ENCODE measurements at places on chromosomes 4 and X. TPM values are rescaled to one million over a fixed set of nuclear protein-coding genes. Genes with fewer than 3 reads are reported as not detected.
A peak's percentile ranks its signal among the peaks of the same experiment; 100 is the strongest.

Gene KDR
- total RNA-seq, result 2.5 TPM

DNA sequence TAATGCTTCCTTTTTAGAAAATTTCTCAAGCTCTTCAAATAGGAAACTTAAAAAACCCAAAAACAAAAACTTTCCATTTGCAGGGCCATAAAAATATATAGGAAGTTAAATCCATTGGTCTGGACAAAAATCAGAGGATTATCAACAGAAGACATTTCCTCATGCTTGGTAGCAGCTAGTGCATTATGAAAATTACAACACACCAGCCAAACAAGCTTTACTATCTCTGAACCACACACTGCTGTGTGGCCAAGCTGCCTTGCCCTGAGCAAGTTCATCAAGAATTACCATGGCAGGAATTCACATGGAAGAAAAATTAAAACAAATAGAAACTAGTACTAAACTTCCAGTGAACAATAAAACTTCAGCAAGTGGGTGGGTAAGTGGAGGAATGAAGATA is 3.6 kb downstream of the USP46 start:
- no peak overlapping the region for H3K27ac ChIP-seq
- H3K4me3 ChIP-seq, result no peak overlapping the region
- peaks cover 16% of the 10 kb centered on the region for H3K4me1 ChIP-seq
- H3K36me3 ChIP-seq, result no peaks in the 10 kb centered on the region

DNA sequence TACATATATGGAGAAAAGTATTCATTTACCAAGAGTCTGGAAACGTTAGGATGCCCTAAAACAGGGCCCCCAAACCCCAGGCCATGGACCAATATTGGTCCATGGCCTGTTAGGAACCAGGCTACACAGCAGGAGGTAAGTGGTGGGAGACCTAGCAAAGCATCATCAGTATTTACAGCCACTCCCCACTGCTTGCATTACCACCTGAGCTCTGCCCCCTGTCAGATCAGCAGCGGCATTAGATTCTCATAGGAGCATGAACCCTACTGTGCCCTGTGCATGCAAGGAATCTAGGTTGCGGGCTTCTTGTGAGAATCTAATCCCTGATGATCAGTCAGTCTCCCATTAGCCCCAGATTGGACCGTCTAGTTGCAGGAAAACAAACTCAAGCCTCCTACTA is 62.3 kb downstream of the USP38 start:
- DNase-seq, result no peak
- no peak overlapping the region for H3K4me3 ChIP-seq
- no peak overlapping the region for H3K27ac ChIP-seq
- no peaks in the 10 kb centered on the region for H3K27me3 ChIP-seq

GRCh38 chr4:139596034-139596683 is 40.1 kb upstream of the SETD7 start:
- H3K4me1 ChIP-seq, result peaks cover 15% of the 10 kb centered on the region
- H3K27me3 ChIP-seq, result no peaks in the 10 kb centered on the region
- H3K4me3 ChIP-seq, result no peak overlapping the region
- no peak overlapping the region for H3K27ac ChIP-seq
- DNase-seq, result peak; percentile 34

- no peaks in the 10 kb centered on the region for H3K4me1 ChIP-seq
- H3K36me3 ChIP-seq, result no peaks in the 10 kb centered on the region
- no peaks in the 10 kb centered on the region for H3K27me3 ChIP-seq
- no peak overlapping the region for H3K4me3 ChIP-seq
- peak overlapping the region; percentile 26 for H3K27ac ChIP-seq
Measured at GRCh38 chrX:33188881-33189280, 22.5 kb downstream of the DMD start.

DNA sequence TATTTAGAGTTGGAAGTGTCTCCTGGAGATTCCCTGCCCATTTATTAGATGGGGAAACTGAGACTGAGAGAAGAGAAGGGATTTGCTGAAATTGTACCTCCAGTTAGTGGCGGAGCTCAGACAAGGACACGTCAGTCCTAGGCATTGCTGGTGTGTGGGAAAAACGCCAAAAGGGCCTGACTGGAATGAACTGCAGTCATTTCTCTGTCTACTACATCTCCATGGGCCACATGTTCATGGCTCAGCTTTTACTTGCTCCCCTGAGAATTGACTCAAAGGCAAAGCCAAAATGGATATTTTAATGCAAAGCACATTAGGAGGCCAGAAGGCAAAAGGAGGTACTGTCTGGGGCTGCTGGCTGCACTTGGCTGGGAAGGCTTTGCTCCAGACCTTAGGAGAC is 3.9 kb downstream of the TFDP3 start:
- H3K27ac ChIP-seq, result no peak overlapping the region
- H3K36me3 ChIP-seq, result no peaks in the 10 kb centered on the region

GRCh38 chrX:131617182-131617581 is 73.3 kb downstream of the OR13H1 start:
- H3K27me3 ChIP-seq, result no peaks in the 10 kb centered on the region
- H3K36me3 ChIP-seq, result no peaks in the 10 kb centered on the region
- H3K4me1 ChIP-seq, result peaks cover 4% of the 10 kb centered on the region

DNA sequence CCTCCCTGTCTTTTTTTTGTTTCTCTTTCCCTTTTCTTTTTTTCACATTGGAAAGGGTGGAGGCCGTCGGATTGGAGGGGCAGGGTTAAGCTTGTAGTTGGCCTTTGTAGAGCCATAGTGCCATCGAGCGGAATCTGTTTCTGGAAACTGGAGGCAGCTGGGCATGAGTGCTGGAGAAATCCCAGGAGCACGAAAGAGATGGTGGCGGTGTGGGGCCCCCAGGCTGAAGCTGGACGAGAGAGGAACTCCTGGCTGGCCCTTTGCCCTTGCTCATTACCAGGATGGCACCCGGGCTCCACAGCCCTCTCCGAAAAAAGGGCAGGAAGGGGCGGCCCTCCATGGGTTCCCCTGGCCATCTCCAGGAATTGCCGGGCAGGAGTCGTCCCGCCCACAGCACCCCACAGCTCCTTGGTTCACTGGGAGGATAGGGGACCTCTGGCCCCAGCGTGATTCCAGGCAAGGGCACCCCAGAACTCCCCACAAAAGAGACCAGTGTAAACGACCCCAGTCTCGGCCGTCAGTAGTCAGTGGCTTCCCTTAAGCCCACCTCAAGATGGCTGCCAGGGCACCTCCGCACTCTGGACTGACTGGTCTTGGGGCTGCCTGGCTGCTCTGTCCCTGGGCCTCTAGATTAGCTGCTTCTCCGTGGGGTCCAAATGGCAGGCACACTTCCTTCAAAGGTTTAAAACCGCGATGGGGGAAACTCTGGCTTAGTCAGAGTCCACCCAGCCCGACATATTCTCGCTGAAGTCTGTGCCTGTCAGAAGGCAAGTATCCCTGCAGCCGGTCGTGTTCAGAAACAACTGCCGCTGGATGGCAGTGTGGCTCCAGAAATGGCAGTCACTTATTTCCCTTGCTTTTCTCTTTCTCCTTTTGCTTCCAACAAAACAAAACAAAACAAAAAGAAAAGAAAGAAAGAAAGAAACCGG is 74.1 kb downstream of the NBDY start:
- H3K27me3 ChIP-seq, result no peaks in the 10 kb centered on the region
- H3K4me1 ChIP-seq, result no peaks in the 10 kb centered on the region
- no peak overlapping the region for H3K27ac ChIP-seq
- no peaks in the 10 kb centered on the region for H3K36me3 ChIP-seq
- peak; percentile 42 for DNase-seq

- H3K4me1 ChIP-seq, result peaks cover 3% of the 10 kb centered on the region
- no peak for DNase-seq
- no peak overlapping the region for H3K4me3 ChIP-seq
- no peaks in the 10 kb centered on the region for H3K36me3 ChIP-seq
- no peaks in the 10 kb centered on the region for H3K27me3 ChIP-seq
Measured at GRCh38 chr4:8372506-8372905, 68.0 kb downstream of the ACOX3 start.
